ENCODE measurements at places on chromosomes 7 and 10. TPM values are rescaled to one million over a fixed set of nuclear protein-coding genes. Genes with fewer than 3 reads are reported as not detected.

- DNase-seq, result no peak
Observed at GRCh38 chr7:84142726-84143125, 51.9 kb downstream of the SEMA3A start.

ADRA2A gene
- 19.3 TPM for polyA plus RNA-seq

DNA sequence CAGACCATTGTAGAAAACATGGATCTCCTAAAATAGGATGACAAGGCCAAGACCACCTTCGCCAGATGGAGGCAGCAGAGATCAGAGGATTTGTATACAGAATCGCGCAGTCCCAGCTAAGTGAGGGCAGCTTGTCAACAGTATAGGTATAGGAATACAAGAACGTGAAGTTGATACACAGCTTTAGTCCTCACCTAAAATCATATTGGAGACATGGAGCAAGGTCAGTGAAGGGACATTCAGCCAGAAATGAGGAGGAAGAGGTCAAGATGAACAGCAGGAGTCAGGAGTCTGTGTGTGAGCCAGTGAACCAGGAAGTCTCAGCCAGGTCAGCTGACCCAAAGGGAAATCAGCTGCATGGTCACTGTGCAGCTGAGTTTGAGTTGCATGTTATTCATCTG lies 263.4 kb upstream of the PRKCQ start:
- no peak for DNase-seq

DNA sequence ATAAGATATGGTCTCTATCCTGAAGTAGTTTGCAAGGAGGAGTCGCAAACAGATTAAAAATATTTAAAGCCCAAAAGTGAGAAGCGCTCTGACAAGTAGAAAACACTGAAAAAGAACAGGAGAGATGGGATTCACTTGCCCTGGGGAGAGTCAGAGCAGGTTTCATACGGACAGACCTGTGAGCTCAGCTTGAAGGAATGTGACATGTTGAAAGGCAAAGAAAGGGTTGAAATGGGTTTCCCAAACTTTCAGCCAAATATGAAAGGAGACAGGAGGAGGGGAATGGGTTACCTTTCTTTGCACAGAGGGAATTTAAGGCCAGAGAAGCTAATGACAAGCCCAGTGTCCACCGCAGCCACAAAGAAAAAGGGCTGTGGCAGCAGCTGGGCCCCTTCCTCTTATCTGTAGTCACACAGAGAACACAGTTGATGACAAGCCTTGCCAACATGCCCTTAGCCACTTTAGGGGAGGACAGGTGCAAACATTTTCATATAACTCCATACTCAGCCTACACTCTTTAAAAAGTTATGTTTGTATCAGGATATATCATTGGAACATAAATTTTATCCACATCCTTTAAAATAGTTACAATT lies 14.9 kb downstream of the HOXA1 start:
- peak; percentile 48 for DNase-seq

DNA sequence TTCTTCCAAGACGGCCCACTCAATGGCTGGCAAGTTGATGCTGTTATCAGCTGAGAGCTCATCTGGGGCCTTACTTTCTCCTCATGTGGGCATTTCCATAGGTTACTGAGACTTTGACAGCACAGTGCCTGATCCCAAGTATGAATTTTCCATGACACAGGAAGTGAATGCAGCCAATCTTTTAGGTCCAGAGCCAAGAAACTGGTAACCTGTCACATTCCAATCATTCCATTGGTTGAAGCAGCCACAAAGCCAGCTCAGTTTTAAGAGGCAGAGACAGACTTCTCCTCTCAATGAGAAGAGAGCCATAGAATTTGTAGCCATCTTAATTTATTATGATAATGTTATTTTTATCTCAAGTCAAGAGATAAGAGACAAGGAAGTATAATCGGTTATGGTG lies 775.5 kb downstream of the CNTNAP2 start:
- no peak for DNase-seq

DNA sequence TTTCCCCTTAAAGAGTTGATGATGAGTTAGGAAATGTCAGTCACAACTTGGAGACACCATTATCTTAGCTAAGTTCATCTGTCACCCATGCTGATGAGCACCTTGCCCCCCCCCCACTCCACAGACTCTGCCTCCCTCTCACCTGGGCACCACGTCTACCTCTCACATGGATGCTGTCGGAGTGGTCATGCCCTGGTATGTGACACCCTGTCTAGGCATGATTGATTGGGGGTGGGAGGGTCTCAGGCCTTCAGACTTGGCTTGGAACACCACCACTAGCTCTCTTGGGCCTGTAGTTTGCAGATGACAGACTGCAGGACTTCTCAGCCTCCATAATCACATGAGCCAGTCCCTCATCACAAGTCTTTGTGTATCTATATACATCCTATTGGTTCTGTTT lies 78.0 kb downstream of the WDR37 start:
- DNase-seq, result no peak

PLCE1 gene
- 5.1 TPM for polyA plus RNA-seq

- DNase-seq, result peak; percentile 80
Observed at GRCh38 chr10:17101257-17101909, 28.2 kb downstream of the CUBN start.

DNA sequence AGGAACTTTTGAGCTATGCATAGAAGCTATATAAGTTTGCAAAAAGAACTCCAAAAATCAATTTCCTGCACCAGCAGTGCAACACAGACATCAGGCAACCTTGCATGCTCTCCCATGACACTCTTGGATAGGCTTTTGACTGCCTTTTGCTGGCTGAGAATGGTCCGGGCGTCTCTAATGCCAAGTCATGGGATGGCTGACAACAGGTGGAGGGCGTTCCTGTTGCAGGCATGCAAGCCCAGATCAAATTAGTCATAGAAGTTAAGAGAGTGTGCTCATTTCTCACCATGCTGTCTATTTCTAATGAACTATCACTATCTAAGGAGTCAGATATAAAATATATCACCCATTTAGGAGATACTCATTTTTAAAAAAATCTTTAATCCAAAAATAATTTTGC lies 8.4 kb downstream of the PLCE1 start:
- DNase-seq, result peak; percentile 26

TAS2R39 gene
- polyA plus RNA-seq, result not detected

AVL9 gene
- polyA plus RNA-seq, result 8.4 TPM

TEX36 gene
- not detected for polyA plus RNA-seq

DNA sequence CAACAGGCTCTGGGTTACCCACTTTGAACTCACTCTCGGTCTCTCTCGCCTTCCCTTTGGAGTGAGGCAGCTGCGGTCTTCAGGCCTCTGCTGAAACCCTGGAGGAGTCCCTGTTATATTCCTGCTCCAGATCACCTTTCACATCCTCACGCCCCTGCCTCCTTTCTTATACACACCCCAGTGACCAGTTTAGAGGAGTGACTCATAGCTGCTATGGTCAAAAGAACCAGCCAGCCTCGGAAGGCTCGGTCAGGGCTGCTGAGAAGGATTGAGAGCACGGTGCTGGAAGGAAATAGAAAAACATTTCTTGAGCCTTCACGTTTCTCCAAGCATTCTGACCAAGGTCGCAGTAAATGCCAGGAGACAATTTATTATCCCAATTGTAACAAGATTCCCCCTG lies 28.3 kb upstream of the SVOPL start:
- no peak for DNase-seq

DNA sequence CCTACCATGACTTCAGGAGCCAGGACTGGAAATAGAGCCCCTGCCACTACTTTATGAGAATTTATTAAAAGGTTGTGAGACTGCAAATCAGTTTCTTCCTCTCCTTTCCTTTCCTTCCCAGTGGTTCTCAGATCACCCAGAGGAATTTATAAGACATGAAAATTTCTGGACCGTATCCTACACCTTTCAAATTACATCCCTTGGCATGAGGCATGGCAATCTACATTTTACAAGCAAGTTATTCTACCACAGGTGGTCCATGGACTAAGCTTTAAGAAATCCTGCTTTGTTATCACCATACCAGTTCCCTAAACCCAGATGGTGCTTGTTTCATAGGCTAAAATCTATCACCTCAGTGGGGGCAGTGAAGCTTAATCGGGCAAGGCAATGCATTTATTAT lies 66.5 kb downstream of the TPK1 start:
- DNase-seq, result no peak

- DNase-seq, result no peak
Observed at GRCh38 chr7:30163231-30163894, 28.6 kb downstream of the MTURN start.

DNA sequence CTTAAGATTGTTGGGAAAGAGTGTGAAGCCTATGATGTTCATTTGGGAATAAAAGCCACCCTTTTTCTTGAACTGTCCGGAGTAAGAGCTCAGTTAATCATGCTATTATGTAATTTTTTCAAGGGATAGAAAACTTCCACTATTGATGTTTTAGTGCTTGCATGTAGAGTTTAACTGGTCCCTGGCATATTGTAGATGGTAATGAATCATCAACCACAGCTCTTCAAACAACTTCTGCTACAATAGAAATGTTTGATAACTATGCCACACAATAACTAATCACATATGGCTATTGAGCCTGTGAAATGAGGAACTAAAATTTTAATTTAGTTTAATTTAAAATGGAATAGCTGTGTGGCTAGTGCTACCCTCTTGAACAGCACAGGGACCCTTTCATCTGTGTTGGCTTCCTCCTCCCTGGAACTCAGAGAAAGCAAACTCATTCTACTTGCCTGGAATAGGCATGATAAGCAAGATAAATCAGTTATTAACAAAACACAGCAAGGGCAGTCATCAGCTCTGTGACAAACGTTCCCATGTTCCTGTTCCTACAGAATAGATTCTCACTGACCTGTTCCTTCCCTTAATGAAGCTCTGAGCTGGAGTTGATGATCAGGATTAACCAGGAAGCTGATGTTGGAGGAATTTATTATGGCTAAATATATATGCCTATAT lies 4.9 kb upstream of the SRI start:
- no peak for DNase-seq

GRCh38 chr7:10908600-10908999 lies 65.1 kb upstream of the PHF14 start:
- no peak for DNase-seq

- DNase-seq, result no peak
Observed at GRCh38 chr10:66277481-66277880, 648.4 kb upstream of the LRRTM3 start.

DNA sequence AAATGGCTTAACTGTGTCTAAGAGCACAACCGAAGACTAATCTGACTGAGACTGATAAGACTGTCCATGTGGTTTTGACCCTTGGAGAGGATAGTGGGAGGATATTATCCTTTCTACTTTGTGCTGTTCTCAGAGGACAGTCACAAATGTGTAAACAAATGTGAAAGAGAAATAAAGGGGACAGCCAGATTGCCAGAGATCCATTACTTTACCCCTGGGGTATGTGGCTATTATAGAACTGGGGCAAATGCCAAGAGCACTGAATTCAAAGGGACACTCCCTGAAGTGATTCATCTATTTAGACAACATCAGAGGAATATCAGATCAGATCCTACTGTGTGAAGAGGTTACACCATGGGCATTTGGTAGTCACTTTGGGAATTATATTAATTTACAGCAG lies 154.7 kb downstream of the RNLS start:
- peak; percentile 7 for DNase-seq

DNA sequence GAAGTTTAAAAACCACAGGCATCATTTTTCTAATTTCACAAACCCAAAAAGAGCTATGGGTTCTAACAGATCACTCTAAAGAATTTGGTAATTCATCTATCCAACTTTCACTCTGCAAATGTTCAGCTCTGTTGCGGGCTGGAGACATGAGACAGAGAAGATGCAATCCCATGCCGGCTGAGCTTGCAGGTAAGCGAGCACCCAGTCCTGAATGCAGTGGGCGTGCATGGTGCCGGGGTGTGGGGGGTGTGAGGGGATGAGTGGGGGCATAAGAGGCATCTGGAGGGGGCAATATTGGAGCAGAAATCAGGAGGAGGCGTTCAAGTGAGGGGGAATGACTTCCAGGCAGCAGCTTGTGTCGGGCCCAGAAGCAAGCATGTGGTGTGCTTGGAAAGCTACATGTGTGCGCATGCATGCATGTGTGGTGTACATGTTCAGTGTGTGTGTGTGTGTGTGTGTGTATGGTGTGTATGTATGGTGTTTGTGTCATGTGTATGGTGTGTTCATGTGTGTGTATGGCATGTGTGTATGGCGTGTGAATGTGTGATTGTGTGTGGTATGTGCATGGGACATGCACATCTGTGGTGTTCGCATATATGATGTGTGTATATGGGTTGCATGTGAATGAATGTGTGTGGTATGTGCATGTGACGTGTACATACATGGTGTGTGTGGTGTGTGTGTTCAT lies 172.9 kb downstream of the PRKCQ start:
- no peak for DNase-seq

GRCh38 chr10:114167985-114168384 lies 6.0 kb downstream of the CCDC186 start:
- DNase-seq, result no peak

- peak; percentile 51 for DNase-seq
Observed at GRCh38 chr7:148485618-148486017, 104.9 kb upstream of the C7orf33 start.

EPDR1 gene
- 8.5 TPM for polyA plus RNA-seq

DNA sequence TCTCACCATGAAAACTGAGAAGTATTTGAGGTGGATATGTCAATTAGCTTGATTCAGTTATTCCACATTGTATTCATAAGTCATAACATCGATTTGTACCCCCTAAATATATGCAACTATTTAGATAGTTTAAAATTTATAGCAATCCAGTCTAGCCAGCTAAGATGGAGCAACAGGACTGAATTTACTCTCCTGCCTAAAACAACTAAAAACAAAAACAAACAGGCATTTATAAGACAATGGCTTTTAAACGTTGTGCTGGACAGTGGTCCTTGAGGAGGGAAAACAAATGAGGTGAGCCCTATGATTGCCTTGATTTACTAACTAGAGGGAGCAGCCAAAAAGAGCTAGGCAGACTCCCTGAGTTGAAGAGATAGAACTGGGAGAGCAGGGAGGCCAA lies 814 bp upstream of the GPAM start:
- peak; percentile 26 for DNase-seq

Data from small intestine (tissue), 16 donors.